ENCODE measurements at places on chromosomes 6 and 20.

DNA sequence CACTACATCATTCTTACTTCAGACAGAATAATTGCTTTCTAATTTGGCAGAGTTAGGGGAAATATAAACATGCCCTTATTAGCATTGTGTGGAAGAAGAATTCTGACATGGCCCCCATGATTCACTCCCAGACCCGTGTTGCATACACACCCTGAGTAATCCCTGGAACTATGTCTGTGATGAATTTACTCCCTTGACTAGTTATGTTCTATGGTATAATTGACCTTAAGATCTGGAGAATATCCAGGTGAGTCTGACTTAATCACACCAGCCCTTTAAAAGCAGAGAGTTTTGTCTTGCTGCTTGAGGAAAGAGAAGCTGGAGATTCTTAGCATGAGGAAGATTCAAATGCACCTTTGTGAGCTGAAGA, 262.9 kb downstream of the SOX4 start:
- no peak for DNase-seq

DNA sequence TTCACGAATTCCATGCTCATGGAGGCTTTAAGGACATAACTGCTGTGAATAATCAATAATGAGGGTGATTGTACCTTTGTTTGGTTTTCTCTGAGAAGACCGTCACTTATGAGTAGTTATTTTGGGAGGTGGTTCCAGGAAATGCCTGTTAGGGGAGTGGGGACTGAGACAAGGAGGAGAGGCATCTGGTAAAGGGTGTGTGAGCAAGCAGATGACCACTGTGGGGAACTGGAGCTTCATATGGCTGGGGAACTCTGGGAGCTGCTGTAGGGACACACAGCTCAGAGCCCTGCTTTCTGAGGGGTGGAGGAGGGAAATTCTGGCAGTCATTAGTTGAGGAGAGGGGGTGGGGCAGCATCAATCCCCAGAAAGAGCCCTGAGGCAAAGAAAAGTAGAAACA, 71.3 kb upstream of the TINAG start:
- DNase-seq = no peak

DNA sequence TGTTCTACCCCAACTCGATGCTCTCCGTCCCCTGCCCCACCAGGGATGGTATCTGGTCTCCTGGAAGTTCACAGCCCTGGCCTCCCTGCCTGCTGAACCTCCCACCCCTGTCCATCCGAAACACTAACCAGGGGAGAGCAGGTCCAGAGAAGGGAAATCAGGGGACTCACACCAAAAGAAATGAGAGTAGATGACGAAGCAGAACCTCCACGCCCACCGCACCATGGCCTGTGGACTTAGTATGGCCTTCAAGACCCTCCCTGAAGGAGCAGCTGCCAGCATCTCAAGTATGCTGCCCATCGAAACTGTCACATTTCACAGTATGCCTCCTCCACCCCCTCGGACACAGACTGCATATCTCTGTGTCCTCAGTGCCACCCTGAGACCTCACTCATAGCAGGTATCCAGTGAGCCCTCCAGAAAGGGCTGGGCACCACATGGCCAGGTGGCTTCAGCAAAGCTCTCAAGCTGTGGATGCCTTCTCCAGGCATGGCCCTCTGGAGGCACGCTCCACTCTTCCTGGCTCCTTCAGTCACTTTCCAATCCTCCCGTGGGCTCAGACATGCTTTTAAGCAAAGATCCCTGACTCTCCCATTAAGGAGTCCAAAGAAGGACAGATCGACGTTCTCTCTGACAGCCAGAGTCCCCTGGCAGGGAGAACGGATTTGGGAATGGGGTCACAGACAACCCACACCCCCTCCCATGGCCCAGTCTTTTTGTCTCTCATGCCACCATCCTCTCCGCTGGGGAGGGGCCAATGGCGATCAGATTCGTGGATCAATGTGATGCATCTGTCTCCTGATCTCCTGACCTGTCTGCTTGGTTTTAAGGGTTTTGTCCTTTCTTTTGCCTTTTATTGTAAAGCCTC, 158.4 kb downstream of the ANKRD60 start:
- no peak for DNase-seq

DNA sequence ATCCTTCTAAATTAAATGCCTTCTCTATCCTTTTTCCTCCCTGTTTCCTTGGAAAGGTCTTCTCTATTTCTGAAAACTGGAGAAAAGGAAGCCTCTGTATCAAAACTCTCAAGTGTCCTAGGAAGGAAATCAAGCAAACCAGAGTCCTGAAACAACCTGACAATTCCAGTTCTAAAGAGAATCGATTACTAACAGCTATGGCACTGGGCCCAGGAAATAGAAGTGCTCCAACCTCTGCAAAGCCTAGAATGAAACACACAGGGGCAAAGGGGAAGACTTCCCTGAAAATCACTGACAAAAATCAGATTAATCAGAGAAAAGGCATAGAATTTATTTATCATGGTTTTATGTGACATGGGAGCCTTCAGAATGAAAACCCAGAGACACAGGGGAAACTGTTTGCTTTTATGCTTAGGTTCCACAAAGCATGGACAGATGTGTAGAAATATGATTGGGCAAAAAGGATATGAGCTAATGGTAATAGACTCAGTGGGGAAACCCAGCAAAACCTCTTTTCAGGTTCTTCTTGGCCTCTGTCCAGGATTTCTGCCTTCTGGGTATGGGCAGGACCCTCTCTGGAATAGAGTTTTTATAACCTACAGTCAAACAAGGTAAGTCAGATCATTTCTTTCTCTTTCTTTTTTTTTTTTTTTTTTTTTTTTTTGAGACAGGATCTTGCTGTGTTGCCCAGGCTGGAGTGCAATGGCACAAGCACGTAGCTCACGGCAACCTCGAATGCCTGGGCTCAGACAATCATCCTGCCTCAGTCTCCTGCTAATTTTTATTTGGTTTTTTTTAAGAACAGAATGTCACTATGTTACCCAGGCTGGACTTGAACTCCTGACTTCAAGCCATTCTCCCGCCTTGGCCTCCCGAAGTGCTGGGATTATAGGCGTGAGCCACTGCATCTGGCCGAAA, 91.7 kb downstream of the CD24 start:
- DNase-seq = no peak

GRCh38 chr20:33337119-33337518, 54.1 kb downstream of the BPIFB1 start:
- DNase-seq = no peak

DNA sequence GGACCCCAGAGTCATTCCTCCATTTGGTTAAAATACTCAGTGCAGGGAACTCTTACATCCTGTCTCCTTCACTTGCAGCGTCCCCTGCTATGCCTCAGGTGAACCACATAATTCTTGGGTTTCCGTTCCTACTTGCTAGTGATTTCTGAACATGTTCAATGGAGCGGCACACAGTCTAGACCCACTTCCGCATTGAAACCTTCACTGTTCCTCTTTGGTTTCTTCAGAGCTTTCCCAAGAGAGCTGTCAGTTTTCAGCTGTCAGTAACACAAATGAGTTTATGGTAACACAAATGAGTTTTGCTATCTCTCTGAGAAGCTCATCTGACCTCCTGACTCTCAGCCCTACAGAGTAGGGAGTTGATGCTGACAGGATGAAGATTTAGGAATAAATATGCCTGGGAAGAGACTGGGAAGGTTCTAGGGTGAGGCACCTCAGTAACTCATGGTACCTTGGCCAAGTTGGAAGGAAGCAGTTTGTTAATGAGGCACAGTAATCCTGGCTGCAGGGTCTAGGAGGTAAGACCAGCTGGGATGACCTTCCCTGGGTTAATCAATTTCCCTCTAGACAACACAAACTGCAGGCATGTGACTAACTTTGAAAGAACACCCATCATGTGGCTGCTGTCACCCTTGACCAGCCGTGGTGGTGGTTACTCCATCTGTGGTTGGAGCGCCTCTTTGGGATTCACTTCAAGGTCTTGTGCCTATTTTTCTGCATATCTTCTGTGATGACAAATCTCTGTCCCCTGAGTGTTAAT, 5.4 kb downstream of the SYS1 start:
- no peak for DNase-seq

DNA sequence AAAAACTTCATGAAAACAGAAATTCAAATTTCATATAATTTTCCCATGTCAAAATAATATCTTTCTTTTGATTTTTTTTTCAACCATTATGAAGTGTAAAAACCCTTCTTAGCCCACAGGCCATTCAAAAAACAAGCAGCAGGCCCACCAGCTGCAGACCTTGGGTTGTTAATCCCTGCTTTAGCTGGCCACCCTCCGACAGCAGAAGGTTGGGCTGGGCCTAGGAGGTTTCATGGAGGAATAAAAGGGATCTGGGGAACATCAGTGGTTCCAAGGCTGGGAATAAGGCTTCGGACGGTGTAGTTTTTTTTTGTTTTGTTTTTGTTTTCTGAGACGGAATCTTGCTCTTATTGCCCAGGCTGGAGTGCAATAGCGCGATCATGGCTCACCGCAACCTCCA, 3.6 kb upstream of the HSP90AB1 start:
- DNase-seq = no peak

- no peak for DNase-seq
Measured at GRCh38 chr6:50128420-50129005, 78.8 kb upstream of the DEFB112 start.

DNA sequence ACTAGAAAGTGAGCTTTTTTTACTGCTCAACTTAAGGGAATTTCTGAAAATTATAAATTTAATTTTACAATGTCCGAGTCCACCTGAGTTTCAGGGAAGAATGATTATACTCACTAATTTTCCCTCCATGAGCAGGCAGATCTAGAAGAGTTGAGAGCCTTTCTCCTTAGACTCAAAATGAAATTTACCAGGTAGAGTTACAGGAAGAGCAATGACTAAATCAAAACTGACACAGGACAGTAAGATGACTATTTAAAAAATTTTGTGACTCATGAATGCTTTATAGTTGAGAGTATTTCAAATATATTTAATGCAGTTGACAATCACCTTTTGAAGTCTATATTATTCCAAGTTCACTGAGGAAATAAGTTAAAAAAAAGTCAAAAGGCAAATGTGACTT, 198.1 kb upstream of the NRSN1 start:
- no peak for DNase-seq

GRCh38 chr20:43751167-43752050, 24.6 kb upstream of the GTSF1L start:
- peak; percentile 49 for DNase-seq

- DNase-seq = no peak
Measured at GRCh38 chr20:45948261-45948733, 13.8 kb downstream of the PCIF1 start.

DNA sequence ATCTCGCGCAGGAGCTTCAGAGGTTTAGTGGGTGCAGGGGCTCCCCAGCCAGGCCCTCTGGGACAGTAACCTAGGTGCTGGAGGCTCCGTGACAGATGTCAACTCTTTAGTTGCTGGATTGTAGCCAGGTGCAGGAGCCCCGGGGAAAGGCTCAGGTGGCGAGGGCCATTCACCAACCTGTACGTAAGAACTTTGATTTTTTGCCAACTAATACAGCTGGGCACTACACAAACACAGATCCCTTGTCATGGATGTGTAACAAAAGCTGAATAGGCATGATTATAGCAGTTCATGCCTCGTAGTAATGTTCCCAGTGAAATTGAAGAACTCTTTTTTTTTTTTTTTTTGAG, 82.6 kb downstream of the CDC5L start:
- no peak for DNase-seq

DNA sequence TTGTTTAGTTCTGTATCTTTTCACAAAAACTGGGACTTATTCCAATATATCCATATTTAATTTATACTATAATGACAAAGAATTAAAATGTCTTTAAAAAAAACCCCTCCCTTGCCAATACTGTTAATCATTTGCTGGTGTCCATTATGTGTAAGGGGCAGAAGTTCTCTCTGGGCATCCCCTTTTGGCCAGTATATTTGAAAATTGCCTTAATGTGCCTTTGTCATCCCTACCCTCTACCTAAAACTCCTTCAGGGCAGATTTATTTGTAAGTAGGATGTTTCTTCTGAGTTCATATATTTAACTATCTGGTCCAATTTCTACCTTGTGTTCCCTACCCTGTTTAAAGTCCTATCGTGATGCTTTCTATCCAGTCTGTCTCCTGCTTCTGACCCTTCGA, 62.9 kb downstream of the ARHGAP18 start:
- no peak for DNase-seq

DNA sequence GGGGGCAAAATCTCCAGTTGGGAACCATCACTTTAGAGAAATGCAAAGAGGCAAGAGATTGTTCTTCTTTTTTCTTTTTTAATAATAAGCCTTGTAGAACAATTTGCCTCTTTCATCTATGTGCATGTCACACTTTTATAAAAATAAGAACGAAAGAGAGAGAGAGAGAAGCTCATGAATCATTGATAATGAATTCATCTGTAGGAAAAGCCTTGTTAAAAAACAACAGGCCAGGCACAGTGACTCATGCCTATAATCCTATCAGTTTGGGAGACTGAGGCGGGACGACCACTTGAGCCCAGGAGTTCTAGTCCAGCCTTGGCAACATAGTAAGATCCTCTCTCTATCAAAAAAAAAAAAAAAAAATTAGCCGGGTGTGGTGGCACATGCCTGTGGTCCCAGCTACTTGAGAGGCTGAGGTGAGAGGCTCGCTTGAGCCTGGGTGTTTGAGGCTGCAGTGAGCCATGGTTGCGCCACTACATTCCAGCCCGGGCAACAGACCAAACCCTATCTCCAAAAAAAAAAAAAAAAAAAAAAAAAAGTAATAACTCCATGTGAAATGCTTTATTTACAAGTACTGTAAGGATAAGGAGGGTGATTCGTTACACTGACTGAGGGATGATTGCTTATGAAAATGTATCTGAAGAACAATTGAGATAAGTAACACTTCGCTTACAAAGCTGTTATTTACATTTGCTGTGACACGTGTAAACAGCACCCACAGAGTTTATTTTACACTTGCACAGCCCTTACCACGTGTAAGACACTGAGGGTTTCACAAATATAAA, 6.0 kb downstream of the CCN5 start:
- DNase-seq = no peak

GRCh38 chr6:65776332-65776731, 69.3 kb upstream of the EYS start:
- DNase-seq = no peak

DNA sequence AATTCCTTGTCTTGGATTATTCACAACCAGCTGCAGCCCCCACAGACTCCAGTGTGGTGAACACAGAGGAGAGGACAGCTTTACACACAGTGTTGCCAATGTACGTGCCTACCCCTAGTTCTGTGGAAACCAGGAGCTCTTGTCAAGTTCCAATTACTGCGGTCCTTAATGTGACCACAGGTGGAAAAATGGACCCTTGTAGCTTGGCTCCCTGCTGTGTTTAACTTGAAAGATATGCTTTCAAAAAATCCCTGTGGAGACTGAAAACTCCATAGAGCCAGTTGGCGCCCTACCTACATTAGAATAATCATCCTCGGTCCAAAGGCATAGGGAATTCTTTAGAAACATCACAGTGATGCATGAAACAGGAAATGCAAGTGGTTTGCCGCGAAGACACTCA, 118.3 kb upstream of the SLC22A23 start:
- no peak for DNase-seq
